ENCODE measurements at places on chromosomes 5 and 9.

GRCh38 chr5:149113669-149114068, 27.6 kb upstream of the ABLIM3 start:
- no peak for DNase-seq

DNA sequence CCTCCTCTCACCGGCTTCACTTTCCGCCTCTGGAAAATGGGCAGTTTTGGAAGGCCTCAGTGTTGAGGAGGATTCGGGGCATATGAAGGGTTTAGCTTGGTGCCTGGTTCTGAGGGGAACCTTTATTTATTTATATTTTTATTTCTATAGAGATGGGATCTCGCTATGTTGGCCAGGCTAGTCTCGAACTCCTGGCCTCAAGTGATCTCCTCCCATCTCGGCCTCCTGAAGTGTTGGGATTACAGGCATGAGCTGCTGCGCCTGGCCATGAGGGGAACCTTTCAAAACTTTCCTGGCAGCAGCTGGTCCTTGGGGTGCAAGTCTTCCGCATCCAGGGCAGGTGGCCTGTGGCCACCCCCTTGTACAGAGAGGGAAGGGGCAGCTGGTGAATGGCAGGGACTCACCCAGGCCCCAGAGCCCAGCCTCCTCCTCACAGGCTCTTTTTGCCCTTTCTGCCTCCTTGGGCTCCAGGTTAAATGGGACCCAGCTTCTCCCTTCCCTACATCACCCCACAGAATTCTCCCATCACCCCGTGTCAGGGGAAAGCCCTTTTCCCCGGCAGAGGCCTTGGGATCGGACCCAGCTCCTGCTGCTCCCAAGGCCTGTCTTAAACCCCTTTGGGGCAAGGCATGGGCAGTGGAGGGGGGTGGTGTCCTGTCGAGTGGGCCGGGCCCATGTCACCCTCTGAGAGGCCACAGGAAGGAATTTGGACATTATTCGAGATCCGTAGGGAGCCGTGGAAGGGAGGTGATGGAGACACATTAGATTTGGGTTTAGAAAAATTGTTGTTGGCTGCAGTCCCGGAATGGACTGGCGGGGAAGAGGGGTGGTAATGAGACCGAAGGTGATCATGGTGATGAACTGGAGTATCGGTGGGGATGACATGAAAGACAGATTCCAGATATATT, 5.9 kb downstream of the NCS1 start:
- DNase-seq = no peak

DNA sequence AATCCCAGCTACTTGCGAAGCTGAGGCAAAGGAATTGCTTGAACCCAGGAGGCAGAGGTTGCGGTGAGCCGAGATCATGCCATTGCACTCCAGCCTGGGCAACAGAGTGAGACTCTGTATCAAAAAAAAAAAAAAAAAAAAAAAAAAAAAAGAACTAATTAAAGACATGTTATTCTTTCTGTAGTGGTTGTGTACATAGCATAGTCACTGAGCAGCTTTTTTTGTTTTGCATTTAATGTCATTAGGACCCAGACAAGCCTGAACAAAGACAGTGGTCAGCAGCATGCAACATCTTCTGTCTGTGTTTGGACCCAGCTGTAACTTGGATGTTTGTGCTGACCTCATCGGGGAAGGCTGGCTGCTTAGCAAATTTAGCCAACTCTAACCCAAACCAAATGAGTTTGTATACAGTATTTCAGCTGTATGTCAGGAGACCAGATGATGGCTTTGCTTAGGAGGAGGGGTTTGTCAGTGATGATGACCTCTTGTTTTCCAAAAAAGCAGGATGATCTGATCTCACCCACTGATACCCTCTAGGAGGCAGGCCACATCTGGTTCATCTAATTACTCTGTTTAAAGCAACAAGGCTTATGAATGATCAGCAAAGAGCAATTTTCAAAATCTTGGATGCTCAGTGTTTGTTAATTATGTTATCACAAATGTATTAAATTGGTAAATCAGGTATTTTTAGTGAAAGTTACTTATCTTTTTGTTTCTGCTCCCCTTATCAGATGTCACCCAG, 39.5 kb downstream of the SNCAIP start:
- no peak for DNase-seq

DNA sequence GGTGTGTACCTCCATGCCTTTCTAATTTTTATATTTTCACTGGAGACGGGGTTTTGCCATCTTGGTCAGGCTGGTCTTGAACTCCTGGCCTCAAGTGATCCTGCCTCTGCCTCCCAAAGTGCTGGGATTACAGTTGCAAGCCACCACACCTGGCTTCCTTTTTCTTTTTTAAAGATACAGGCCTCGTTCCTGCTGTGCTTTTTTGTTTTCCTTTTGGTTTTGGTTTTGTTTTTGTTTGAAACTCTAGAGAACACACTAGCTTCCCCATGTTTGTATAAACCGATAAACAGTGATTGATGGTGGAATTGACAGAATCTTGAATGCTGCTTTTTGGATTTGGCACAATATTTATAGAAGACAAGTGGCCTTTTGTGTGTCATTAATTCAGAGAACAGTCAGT, 1603.4 kb downstream of the MAT2B start:
- DNase-seq = no peak

DNA sequence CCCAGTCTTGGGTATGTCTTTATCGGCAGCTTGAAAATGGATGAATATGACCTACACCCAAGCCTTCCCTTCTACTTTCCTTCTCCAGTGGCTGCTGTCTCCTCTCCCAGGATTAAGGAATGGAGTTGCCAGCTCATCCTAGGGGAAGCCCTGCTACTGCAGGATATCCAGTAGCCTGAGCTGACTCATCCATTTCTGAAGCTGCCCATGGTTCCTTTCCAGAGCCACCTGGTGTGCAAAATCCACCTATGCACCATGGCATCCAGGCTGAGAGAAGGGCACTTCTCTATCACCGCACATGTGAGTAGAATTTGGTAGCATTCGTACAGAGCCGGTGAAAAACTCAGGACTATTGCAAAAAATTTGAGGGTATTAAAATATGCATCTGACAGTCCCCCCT, 290.8 kb downstream of the YTHDC2 start:
- DNase-seq = no peak

- no peak for DNase-seq
Measured at GRCh38 chr5:175686396-175686795, 28.5 kb downstream of the HRH2 start.

GRCh38 chr9:121538221-121538620, 38.6 kb upstream of the GGTA1 start:
- no peak for DNase-seq

DNA sequence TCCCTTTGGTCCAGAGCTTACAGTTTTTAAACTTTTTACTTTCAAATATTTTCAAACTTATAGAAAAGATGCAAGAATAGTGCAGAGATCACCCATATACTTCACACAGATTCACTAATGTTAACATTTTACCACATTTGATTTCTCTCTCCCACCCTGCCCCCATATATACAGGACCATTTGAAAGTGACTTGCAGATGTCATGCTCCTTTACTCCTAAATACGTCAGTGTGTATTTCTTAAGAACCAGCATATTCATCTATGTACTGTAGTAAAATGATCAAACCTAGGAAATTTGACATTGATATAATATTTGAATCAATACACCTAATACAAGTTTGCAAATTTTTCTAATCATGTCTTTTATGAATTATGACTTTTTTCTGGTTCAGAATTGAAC, 100.4 kb upstream of the CHD1 start:
- DNase-seq = no peak

DNA sequence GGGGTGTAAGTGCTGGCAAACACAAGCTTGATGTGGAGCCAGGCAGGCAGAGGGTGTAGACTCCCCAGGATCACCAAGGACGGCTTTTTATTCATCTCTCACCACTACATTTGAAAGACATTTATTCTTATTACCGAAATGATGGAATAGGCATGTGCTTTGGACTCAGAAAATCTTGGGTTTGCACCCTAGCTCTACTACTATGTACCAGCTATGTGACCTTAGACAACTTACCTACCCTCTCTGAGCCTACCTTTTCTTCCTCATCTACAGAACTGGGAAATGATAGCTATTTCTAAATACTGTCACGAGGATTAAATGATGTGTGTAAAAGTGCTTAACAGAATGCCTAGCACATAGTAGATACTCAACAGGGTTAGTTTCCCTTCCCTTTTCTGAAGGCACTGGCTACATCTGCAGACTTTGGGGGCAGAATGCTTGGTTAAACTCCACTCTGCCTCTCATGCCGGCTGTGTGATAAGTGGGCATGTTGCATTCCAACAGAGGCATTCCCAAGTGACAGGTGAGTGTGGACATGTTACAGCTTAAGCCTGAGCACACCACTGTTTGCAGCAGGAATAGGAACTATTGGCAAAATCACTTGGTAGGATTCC, 94.8 kb downstream of the SLC1A3 start:
- DNase-seq = no peak

DNA sequence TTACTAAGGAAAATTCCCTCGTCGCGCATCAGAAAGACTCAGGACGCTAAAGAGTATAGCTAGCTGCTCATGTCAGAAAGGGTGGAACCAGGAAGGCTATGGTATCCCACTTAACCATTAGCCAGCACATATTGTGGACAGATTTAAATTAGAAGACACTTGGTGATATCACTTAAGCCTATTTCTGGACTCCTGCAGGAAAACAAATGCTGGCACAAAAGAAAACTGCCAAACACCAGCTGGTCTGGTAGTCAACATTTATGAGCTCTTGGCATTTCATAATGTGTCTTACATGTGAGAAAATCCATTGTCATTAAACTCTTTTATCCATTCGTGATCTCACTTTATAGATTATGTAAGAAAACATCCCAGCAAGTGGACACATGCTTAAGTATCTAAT, 377.4 kb downstream of the PTPRD start:
- DNase-seq = no peak

GRCh38 chr5:33260098-33260497, 180.7 kb upstream of the TARS1 start:
- DNase-seq = no peak

DNA sequence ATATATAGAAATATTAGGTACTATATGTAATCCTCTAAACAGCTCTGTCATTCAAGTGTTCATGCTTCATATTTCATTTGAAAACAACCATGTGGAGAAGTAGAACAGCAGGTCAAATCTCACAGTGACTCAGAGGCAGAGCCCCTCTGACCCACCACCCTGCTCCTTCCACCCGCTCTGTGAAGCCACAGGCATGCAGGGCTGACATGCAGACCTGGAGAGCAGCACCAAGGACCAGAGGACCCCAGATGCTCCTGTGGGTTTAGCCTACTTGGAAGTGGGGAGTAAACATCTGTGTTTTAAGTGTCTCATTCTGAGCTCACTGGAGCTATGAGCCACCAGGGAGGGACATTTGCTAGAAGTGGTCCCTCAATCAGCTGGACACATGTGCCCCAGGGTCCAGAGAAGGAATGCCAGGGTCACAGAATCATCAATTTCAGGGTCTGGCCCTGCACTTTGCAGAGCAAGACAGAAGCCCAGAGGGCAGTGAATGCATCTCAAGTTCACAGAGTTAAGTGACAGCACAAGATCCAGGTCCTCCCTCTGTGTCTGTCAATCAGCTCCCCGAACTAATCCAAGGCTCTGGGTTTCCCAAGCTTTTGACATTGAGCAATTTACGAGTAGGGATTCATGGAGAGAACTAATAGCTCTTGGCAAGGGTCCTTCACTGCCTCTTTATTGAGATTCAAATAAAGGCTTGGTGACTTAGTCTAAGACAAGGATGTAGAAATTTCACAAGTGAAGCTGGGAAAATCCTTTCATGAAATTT, 441.1 kb downstream of the SEMA5A start:
- no peak for DNase-seq

GRCh38 chr5:58631895-58632294, 49.0 kb downstream of the RAB3C start:
- no peak for DNase-seq

- DNase-seq = no peak
Measured at GRCh38 chr5:117077142-117077541, 502.5 kb upstream of the SEMA6A start.

- DNase-seq = no peak
Measured at GRCh38 chr5:66769030-66769733, 173.0 kb downstream of the MAST4 start.

GRCh38 chr9:82745919-82746318, 317.0 kb downstream of the RASEF start:
- DNase-seq = no peak

- peak; percentile 6 for DNase-seq
Measured at GRCh38 chr9:135085830-135086546, 1.5 kb upstream of the OLFM1 start.

DNA sequence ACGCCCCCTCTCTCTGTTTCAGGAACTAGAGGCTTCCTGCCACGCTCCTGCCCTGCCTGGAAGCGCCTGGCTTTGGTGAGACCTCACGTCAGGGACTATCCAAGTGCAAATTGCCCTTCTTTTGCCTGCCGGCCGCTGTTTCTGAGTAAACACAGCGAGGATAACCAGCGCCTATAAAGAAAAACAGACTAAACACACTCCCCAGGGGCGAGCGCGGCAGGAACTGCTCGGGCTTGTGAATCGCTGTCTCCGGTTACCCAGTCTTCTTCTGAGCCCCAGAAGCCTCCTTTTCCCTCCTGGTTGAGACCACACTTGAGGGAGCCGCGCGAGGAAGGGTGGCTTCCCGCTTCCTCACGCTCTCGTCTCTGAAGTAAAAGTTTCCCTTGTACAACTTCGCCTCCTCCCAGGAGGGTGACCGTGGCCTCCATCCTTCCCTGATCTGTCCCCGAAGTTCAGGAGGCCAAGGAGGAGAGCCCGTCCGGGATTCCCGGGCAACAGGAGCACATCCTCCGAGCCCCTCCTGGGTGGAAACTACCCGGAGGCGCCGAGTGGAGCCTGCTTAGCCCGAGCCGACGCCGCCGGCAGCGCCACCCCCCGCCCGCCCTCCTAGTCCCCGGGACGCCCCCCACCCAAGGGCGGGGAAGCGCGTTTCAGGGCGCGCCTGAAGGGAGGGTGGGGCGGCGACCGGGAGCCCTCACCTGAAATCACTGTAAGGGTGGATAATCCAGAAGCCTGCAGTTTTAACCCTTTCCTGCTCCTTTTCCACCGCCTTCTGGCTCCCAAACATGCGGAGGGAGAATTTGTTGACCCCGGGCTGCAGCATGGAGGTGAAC, 993 bp downstream of the HCN1 start:
- no peak for DNase-seq

- no peak for DNase-seq
Measured at GRCh38 chr9:108521063-108521590, 334.7 kb downstream of the ACTL7B start.

DNA sequence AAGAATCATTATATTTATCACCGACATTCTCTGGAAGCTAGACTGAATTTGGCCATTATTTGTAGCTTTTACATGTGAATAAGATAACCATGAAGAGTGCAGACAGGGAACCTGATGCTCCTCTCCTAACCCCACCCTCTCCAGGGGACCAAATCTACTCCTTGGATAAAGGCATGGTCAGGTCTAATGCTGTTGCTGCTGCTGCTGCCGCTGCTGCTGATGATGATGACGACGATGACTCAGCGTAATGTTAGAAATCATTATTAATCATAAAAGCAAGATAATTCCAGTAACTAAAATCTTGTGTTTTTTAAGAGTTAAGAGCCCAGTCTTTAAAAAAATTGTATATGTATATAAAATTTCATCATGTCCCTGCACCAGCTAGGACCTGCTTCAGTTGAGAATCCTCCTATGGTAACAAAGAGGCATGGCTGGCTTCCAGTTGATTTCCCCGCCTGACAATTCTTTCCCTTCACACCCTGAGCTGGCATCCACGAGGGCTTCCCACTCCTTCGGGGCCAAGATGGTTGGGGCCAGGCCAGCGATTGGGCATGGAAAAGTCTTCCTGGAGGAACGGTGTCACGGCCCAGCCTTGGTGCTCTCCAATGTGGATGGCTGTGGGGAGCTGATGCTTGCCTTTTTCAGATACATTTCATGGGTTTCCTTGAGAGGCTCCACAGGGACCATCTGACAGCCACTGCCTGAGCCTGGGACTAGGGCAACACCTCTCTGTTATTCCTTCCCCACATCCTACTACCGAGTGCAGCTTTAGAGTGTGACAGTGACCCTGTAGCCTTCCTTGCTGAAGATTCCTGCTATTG, 400.0 kb downstream of the CTNND2 start:
- DNase-seq = no peak

Data from stimulated activated CD8-positive, alpha-beta memory T cell treated with anti-CD3 and anti-CD28 coated beads, Interleukin-7, amount 100 ng/mL, for 48 hours (primary cell).